ENCODE measurements at places on chromosomes 4 and X.

DNA sequence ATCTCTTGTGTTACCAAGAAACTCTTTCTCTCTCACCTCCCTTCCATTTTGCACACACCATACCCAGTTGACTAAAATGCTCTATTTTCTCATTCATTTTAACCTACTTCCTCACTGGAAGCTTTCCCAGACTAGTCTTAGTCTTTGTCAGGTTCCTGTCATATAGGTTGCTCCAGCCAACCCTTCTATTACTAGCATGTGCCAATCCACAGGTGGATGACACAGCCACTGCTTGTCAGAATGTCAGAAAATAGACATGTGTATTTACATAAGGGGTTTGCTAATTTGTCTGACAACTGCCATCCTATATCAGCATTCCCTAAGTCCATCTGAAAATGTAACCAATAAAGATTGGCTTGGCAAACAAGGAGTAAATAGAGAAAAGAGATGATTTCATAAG is 239.2 kb upstream of the SMIM31 start:
- no peak for DNase-seq

DNA sequence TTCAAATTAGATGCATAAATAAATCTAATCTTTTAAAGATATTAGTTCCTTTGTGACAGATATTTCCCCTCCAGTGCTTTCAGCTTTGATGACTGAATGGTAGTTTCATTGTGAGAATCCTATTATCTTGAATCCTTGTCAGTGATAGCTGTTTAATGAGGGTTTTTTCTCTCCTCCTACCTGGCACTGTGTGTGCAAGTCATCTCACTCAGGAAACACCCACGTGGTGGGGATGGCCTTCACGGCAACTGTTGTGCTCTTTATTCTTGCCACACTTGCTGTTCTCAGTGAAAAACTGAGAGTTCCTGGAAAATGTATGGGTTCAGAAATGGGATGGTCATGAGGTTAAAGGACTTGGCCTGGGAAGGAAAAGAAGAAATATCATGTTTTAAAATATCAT is 129.9 kb downstream of the SPRY1 start:
- DNase-seq, result no peak

- DNase-seq, result no peak
Measured at GRCh38 chr4:8914461-8915171, 43.0 kb upstream of the HMX1 start.

DNA sequence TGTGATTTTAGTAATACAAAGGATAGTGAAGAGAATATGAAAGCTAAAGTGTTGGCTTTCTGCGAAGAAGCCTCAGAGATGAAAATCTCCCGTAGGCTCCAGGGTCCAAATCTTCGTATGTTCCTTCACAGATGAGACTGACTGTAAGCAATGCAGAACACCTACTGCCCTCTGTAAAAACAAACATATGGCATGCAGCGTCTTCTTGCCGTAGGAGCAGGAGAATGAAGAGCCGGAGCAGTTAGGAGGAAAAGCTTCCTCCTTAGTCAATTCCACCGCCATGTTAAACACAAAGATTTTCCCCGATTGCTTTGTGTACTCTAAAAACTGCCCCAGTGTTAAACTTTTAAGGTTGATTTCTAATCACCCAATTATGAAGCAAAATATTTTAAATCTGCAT is 22.5 kb downstream of the RWDD4 start:
- no peak for DNase-seq

DNA sequence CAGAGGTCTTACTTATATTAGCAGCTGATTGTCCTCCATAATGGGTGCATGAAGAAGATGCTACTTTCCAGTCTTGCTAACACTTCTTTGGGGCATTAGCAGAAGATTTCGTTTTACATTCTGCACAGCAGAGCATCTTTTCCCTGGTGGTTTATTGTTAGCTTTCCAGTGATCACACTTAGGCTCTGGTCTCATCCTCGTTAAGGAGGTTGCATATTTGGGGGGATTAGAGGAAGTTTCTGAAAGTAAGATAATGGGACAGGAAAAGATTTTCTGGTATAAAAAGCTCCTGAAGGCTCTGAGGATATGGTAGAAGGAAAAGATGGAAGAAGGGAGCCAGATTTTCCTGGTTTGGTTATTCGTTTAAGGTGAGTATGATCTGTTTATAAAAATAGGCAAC is 134.1 kb downstream of the GATB start:
- DNase-seq, result no peak

- no peak for DNase-seq
Measured at GRCh38 chr4:23114538-23114937, 421.8 kb downstream of the GBA3 start.

DNA sequence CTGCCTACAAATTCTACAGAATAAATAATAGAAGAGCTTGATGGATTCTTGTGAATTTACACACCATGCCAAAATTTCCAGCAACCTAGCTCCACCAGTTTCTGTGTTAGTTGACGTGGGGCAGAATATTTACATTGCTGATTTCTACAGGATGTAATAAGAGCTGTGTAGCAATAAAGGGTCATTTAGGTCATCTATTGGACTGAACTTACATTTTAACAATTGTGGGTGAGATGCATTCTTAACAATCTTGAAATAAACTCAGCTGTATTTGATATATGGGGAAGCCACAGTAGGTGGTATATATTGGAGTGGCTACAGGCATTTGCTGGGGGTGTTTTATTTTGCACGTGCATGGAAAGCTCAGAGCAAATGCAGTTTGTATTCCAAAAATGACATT is 655.3 kb downstream of the IQCM start:
- no peak for DNase-seq

- DNase-seq, result no peak
Measured at GRCh38 chr4:2765832-2766526, 9.8 kb upstream of the TNIP2 start.

DNA sequence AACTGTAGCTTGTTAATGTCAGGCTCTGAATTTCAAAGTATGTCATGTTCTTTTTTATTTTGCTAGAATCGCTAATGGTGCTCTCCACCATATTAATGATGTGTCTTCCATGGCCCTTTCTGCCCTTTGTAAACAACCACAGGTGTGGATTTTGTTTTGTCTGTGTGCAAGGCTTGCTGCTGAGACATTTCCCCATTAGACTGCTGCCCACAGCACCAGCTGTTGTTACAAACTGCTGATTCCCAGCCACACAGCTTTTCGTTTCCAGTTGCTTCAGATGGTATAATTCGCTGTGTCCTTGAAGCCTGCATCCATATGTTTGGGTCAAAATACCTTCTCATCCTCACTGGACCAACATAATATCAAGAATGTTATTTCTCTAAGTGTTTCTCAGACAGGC is 32.8 kb downstream of the KCNIP4 start:
- DNase-seq, result no peak

- DNase-seq, result no peak
Measured at GRCh38 chr4:85514117-85514516, 39.2 kb downstream of the ARHGAP24 start.

GRCh38 chrX:63349307-63349706 is 1.8 kb downstream of the SPIN4 start:
- no peak for DNase-seq

DNA sequence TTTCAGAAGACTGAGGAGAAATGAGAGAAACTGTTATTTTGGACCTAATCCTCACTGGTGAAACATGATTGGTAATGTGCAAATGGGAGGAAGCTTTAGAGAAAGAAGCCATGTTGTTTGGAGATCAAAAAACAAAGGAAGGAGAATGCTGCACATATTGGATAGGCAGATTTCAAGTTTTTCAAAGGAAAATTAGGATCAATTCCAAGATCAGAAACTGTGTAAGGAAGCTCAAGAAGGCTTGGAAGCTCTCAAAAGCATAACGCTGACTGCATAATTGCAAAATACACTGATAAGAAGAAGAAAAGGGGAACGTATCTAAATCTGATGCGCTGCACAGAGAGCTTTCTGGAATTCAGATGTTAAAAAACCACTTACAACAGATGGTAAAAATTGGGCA is 34.6 kb downstream of the KLHL15 start:
- DNase-seq, result no peak

GRCh38 chrX:20666331-20666730 is 399.6 kb upstream of the RPS6KA3 start:
- no peak for DNase-seq

DNA sequence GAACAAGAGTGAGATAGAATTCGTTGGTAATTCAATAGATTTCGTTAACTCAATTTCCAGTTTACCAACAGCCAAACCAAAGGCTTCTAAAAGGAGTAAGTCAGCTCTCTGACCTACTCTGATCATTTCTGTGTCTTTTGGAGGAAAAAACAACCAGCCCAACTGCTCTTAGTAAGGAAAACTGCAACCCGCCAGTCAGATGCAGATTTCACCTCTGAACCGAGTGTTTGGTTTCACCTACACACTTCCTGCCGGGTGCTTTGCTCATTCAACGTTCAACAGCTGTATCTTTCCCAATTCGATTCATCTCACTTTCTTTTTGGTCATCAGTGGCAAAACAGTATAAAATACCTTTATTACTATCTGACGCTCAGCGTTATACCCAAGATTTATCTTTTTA is 24.5 kb downstream of the TMSB4X start:
- DNase-seq, result no peak

DNA sequence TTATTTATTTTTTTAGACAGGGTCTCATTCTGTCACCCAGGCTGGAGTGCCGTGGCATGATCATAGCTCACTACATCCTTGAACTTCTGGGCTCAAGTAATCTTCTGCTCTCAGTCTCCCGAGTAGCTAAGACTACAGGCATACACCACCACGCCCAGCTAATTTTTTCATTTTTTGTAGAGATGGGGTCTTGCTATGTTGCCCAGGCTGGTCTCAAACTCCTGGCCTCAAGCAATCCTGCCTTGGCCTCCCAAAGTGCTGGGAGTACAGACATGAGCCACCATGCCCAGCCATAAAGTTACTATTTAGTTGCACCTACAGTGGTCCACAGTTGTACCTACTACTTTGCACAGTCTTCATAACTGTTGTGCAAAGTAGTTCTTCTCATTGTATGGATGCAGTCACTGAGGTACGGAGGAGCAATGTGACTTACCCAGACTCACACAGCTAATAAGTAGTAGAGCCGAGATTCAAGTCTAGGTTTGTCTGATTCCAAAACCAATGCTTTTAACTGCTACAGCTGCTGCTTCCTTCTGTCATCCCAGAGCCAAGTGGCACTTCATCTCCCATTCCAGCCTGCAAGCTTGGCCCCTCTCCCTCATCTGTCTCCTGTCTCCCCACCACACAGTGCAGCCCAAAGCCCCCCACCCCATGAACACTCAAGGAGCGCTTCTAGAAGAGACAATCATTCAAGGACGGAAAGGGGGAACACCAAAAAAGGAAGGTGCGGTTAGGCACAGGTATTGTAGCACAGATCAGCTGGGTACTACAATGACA is 24.0 kb upstream of the IQSEC2 start:
- no peak for DNase-seq

- no peak for DNase-seq
Measured at GRCh38 chrX:13750204-13750603, 15.7 kb downstream of the OFD1 start.

DNA sequence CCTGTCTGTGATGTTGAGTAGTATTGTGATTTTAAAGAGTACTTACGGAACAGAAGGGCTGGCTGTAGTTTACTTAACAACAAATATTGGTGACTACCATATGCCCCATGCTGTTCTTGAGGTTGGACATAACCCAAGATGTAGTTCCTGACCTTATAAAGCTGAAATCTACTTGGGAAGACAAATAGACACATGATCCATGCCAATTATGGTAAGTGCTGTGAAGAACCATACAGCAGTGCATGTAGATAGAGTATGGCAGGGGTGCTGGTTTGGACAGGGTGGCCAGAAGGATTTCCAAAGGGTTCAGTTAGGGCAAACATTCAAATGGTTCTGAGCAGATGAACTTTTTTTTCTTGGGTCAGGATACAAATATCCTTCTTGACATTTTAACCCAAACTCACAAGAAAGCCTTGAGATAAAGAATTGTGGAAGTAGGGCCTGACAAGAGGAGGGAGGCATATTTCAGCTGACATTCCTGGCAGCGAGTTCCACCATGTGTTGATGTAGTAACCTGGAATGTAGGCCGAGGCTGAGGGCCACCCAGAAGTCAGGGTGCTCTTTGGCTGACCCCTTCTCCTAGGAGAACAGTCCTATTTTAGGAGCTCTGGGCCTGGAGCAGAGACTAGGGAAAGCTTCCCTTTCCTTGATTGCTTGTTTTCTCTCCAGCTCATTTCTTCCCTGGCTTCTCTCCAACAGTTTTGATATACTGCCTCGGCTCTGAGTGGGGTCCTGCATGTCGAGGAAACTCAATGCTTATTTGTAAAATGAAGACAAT is 74.2 kb downstream of the FREM3 start:
- no peak for DNase-seq

- no peak for DNase-seq
Measured at GRCh38 chr4:74294681-74295080, 13.6 kb upstream of the EPGN start.

GRCh38 chr4:156749426-156750403 is 221.9 kb downstream of the PDGFC start:
- DNase-seq, result no peak

- no peak for DNase-seq
Measured at GRCh38 chrX:43615660-43616059, 40.4 kb upstream of the MAOA start.

GRCh38 chr4:126137782-126138170 is 823.0 kb downstream of the FAT4 start:
- no peak for DNase-seq

DNA sequence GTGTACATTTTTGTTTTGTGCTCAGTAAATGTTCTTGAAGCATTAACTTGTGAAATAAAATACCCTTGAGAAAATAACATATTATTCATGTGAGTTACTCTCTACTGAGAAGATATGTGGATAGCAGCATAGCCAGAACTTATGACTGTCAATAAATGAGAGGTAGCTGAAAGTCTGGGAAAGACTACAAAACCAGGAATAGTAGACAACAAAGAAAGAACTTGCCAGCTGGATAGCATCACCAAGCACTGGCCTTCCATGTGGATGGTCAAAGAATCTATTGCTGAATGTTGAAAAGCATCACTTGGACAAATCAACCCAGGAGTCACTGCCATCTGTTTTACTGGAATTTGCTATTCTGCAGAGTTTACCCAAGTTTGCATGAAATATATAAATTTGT is 650.0 kb upstream of the HTR2C start:
- DNase-seq, result no peak

GRCh38 chr4:57075367-57075766 is 34.8 kb downstream of the IGFBP7 start:
- DNase-seq, result no peak

GRCh38 chrX:150569155-150569477 is 695 bp downstream of the MTM1 start:
- peak; percentile 22 for DNase-seq

- no peak for DNase-seq
Measured at GRCh38 chrX:110051559-110051958, 48.6 kb downstream of the TMEM164 start.

GRCh38 chr4:99383399-99383798 is 30.9 kb upstream of the ADH1C start:
- DNase-seq, result no peak

DNA sequence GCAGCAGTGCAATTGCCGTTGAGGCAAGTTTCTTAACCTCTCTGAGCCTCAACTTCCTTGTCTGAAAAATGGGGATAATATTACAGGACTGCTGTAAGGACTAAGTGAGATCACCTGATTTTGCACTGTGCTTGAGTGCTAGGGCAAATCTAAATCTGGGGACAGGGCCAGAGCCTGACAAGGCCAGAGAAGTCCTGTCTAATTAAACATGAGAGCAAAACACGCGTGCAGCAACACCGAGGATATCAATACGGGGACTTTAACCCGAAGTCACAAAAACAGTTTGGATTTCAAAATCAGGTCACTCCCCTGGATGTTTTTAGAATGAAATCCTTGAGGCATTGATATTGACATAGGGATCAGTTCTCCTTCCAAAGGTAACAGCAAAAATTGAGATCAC is 5.7 kb upstream of the GJB1 start:
- DNase-seq, result no peak

GRCh38 chr4:117796677-117797076 is 237.6 kb upstream of the NDST3 start:
- DNase-seq, result no peak
